ENCODE measurements at places on chromosomes 13 and 19. TPM values are rescaled to one million over a fixed set of nuclear protein-coding genes. Genes with fewer than 3 reads are reported as not detected.

DNA sequence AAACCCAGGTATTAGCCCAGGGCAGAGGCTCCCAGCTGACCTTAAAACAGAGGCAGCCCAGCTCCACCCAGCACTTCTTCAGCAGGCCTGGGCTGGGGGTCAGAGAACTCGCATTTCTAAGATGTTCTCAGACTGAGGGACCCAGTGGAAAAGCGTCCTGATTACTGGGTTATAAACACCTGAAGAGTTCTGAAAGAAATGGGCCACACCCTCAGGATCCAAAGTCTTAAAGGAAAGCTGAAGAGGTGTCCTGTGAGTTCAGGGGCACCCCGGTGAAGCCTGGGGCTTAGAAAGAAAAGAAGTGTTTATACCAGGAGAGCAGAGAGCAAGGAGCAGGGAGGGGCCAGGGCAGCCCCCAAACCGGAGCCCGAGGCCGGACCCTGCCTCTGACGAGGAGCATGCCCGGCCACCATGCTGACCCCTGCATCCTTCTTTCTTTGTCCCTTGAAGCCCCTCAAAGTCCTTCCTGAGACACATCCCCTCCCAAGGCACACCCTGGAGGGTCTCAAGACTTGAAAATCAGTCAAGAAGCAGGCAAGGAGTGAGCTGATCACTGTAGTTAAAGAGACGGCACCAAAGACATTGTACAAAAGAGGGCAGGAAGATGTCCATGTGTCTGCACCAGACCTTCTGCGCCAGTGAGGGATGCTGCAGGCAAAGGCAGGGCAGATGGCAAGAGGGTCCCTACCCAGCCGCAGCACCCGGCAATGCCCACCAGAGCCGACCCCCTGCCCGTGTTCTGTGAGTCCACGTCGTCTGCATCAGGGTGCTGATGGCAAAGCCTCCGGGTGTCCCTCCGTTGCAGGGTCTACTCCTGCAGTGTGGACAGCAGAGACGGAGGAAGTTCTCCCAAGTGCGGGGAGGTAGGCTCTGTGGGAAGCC is 10.6 kb upstream of the RAB20 start:
- peaks cover 15% of the 10 kb centered on the region for H3K4me1 ChIP-seq
- H3K27ac ChIP-seq = no peak overlapping the region
- no peak overlapping the region for H3K4me3 ChIP-seq

DNA sequence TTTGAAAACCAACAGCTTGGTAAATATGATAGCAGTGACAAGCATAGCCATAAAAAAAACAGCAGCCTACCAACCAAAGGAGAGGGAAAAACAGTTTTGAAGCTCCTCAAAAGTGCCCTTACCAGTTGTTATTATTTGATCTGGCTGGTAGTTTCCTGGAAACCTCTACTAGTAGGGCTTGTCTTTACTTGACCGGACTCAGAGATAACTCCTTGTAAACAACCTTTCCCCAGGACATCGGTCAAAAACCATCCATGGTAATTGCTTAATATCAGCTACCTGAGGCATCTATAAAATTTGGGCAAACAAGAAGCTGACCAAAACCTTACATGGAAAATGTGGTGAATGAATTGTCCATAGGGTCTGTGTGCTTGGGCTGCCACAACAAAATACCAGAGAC is 210.9 kb downstream of the FGF14 start:
- H3K4me1 ChIP-seq = peaks cover 10% of the 10 kb centered on the region
- H3K27me3 ChIP-seq = no peaks in the 10 kb centered on the region
- no peak overlapping the region for H3K4me3 ChIP-seq
- no peak for DNase-seq

GRCh38 chr13:24166561-24166960 is 6.0 kb downstream of the SPATA13 start:
- DNase-seq = no peak
- no peak overlapping the region for H3K4me3 ChIP-seq
- H3K4me1 ChIP-seq = peaks cover 53% of the 10 kb centered on the region
- peaks cover 20% of the 10 kb centered on the region for H3K36me3 ChIP-seq

- no peaks in the 10 kb centered on the region for H3K36me3 ChIP-seq
- no peak overlapping the region for H3K4me3 ChIP-seq
- H3K27ac ChIP-seq = no peak overlapping the region
- DNase-seq = no peak
Measured at GRCh38 chr13:78820541-78820940, 161.6 kb upstream of the OBI1 start.

- H3K36me3 ChIP-seq = no peaks in the 10 kb centered on the region
- no peak overlapping the region for H3K4me3 ChIP-seq
- H3K27ac ChIP-seq = no peak overlapping the region
Measured at GRCh38 chr19:1789261-1790041, 22.6 kb downstream of the ATP8B3 start.

DNA sequence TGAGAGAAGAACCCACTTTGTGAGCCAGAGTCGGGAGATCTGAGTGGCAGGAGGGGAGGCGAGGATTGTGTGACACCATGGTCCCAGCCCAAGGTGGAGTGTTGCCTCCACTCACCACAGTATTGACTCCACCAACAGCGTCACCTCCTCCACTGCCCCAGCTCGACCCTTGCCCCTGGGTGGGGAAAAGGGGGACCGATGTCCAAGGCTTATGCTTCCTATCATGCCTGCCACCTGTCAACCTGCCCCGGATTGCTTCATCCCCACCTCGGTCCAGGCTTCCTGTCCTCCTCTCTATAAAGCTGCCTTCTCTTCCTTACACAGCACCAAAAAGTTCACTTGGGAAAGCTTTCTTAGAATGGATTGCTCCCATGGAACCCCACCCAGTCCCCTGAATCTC is 7.4 kb downstream of the DMKN start:
- H3K36me3 ChIP-seq = no peaks in the 10 kb centered on the region
- H3K27ac ChIP-seq = no peak overlapping the region
- H3K4me3 ChIP-seq = no peak overlapping the region
- H3K4me1 ChIP-seq = peaks cover 16% of the 10 kb centered on the region
- DNase-seq = no peak

- H3K36me3 ChIP-seq = no peaks in the 10 kb centered on the region
- no peak overlapping the region for H3K4me3 ChIP-seq
- no peak overlapping the region for H3K27ac ChIP-seq
- no peak for DNase-seq
- peaks cover 4% of the 10 kb centered on the region for H3K27me3 ChIP-seq
Measured at GRCh38 chr19:2636141-2636896, 66.2 kb downstream of the GNG7 start.

DNA sequence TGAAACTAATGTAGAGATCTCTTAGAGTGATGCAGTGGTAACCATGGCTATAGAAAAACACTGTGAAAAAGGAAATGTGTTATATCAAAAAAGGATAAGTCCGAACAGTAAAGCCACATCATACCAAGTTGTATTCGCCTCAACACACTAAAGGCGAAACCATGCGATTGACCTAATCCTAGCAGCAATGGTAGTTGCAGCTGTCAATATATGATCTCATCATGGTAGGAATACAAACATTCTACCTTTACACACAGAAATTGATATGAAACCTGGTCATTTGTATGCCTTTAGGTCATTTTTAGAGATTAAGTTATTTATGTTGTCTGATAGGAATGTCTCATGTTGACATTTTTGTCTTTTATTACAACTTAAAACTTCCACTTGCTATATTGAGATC is 271.9 kb downstream of the SLITRK6 start:
- H3K4me1 ChIP-seq = no peaks in the 10 kb centered on the region
- H3K36me3 ChIP-seq = no peaks in the 10 kb centered on the region
- no peaks in the 10 kb centered on the region for H3K27me3 ChIP-seq
- DNase-seq = no peak

- H3K27ac ChIP-seq = no peak overlapping the region
- no peaks in the 10 kb centered on the region for H3K36me3 ChIP-seq
- H3K27me3 ChIP-seq = no peaks in the 10 kb centered on the region
- no peak overlapping the region for H3K4me3 ChIP-seq
Measured at GRCh38 chr19:4807188-4807587, 15.7 kb downstream of the FEM1A start.

TIMM13 gene
- total RNA-seq = 80.2 TPM

DNA sequence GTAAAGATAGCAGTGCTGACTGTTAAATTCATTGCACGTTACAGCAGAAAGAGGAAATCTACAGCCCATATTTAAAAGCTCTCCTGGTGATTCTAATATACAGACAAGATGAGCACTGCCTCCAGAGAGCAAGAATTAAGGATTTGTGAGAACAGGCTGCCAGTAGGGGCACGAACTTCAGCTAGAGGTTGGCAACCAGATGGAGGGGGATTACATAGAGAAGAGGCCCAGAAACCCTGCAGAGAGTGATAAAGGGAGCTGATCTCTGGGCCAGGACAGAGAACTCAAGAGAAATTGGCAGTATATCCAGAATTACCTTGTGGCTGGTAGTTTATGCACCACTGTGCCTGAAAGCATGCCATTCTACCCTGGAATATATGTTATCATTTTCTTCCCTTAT is 144.8 kb downstream of the UFM1 start:
- H3K36me3 ChIP-seq = no peaks in the 10 kb centered on the region
- DNase-seq = no peak
- H3K4me3 ChIP-seq = no peak overlapping the region
- no peaks in the 10 kb centered on the region for H3K27me3 ChIP-seq
- no peak overlapping the region for H3K27ac ChIP-seq

EFNA2 gene
- total RNA-seq = not detected

RNASEH2A gene
- 64.0 TPM for total RNA-seq

DNA sequence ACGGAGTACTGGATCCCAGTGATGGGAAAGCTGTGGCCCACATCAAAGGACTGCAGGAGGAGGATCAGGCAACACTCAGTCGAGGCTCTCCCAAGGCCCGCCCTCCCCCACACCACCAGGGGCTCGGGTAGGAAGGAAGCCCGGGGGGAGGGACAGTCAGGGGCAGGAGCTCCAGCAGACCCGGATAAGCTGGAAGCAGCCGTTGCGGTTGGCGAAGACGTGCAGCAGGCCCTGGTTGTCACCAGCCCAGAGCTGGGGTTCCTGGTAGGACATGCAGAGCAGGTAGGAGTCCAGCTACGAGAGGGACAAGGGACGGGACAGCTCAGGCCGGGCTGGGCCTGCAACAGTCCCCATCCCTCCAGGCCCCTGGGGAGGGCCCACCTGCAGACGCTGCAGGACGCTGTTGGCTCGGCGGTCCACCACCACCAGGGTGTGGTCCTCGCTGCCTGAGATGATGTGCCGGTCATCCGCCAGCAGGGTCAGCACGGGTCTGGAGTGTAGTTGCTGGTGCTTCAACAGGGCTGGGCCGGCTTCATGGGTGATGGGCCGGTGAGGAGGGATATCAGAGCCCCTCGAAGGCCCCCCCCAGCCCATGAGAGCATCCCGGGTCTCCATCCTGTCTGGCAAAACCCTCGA is 1.9 kb downstream of the GNG14 start:
- H3K27ac ChIP-seq = no peak overlapping the region
- H3K4me1 ChIP-seq = peaks cover 6% of the 10 kb centered on the region
- H3K4me3 ChIP-seq = no peak overlapping the region
- no peak for DNase-seq

- H3K4me1 ChIP-seq = peaks cover 88% of the 10 kb centered on the region
- no peak for DNase-seq
- H3K27ac ChIP-seq = peak overlapping the region; percentile 96
- H3K36me3 ChIP-seq = peaks cover 44% of the 10 kb centered on the region
- H3K4me3 ChIP-seq = no peak overlapping the region
Measured at GRCh38 chr13:24273926-24274325, 35.5 kb upstream of the C1QTNF9 start.

GRCh38 chr13:110015253-110015652 is 228.9 kb upstream of the IRS2 start:
- DNase-seq = no peak
- H3K36me3 ChIP-seq = no peaks in the 10 kb centered on the region
- no peak overlapping the region for H3K27ac ChIP-seq
- no peak overlapping the region for H3K4me3 ChIP-seq

DNA sequence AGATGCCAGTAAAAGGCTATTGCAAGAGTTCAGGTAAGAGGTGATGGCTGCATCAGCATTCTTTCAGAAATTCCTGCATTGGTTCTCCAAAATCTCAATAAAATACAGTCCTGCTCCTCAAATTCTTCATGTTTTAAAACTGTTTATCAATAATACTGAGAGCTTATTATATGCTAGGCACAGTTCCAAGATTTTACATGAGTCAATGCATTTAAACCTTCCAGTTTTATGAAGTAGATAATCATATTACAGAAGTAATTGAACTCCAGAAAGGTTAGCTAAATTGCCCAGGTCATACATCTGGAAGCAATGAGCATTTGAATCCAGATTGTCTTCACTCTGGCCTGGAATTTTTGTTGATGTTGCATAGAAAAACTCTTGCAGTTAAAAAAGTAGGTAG is 282.9 kb upstream of the SLITRK6 start:
- no peaks in the 10 kb centered on the region for H3K36me3 ChIP-seq
- H3K27ac ChIP-seq = no peak overlapping the region
- H3K4me3 ChIP-seq = no peak overlapping the region
- no peak for DNase-seq
- no peaks in the 10 kb centered on the region for H3K4me1 ChIP-seq

LMTK3 gene
- total RNA-seq = 3.7 TPM

DNA sequence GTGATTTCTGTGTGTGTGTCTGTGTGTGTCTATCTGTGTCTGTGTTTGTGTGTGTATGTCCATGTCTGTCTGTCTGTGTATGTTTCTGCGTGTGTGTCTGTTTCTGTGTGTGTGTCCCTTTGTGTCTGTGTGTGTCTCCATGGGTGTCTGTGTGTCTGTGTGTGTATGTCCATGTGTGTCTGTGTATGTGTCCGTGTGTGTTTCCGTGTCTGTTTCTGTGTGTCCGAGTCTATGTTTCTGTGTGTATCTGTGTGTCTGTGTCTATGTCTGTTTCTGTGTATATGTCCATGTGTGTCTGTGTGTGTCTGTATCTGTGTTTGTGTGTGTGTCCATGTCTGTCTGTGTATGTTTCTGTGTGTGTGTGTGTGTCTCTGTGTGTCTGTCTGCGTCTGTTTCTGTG is 276.3 kb upstream of the SOX1 start:
- no peaks in the 10 kb centered on the region for H3K36me3 ChIP-seq
- no peak overlapping the region for H3K4me3 ChIP-seq
- no peaks in the 10 kb centered on the region for H3K4me1 ChIP-seq
- H3K27me3 ChIP-seq = no peaks in the 10 kb centered on the region
- no peak for DNase-seq

- no peak overlapping the region for H3K27ac ChIP-seq
- H3K4me3 ChIP-seq = no peak overlapping the region
- no peaks in the 10 kb centered on the region for H3K36me3 ChIP-seq
- DNase-seq = no peak
Measured at GRCh38 chr13:80012251-80012650, 328.7 kb downstream of the SPRY2 start.

GRCh38 chr13:94646904-94647303 is 45.2 kb downstream of the GPR180 start:
- H3K36me3 ChIP-seq = no peaks in the 10 kb centered on the region
- H3K4me1 ChIP-seq = no peaks in the 10 kb centered on the region
- H3K27ac ChIP-seq = no peak overlapping the region
- no peak overlapping the region for H3K4me3 ChIP-seq

CYP4F22 gene
- total RNA-seq = 5.8 TPM

LYPD5 gene
- 0.70 TPM for total RNA-seq

- H3K36me3 ChIP-seq = no peaks in the 10 kb centered on the region
- H3K4me3 ChIP-seq = no peak overlapping the region
- no peak overlapping the region for H3K27ac ChIP-seq
- no peaks in the 10 kb centered on the region for H3K27me3 ChIP-seq
- H3K4me1 ChIP-seq = peaks cover 13% of the 10 kb centered on the region
Measured at GRCh38 chr19:35127871-35128270, 7.0 kb downstream of the LGI4 start.

GRCh38 chr13:113187883-113188665 is 20.4 kb downstream of the PCID2 start:
- no peaks in the 10 kb centered on the region for H3K27me3 ChIP-seq
- H3K4me3 ChIP-seq = no peak overlapping the region
- H3K27ac ChIP-seq = no peak overlapping the region
- peaks cover 59% of the 10 kb centered on the region for H3K36me3 ChIP-seq
- H3K4me1 ChIP-seq = peaks cover 46% of the 10 kb centered on the region

GRCh38 chr13:23724196-23724970 is 154.2 kb downstream of the TNFRSF19 start:
- peaks cover 2% of the 10 kb centered on the region for H3K36me3 ChIP-seq
- H3K4me1 ChIP-seq = no peaks in the 10 kb centered on the region
- no peak overlapping the region for H3K27ac ChIP-seq
- DNase-seq = no peak
- no peak overlapping the region for H3K4me3 ChIP-seq
- no peaks in the 10 kb centered on the region for H3K27me3 ChIP-seq

Data from activated CD8-positive, alpha-beta T cell treated with anti-CD3 and anti-CD28 coated beads, Interleukin-2, amount 10 ng/mL, durations not matched to agents 7 days and 5 days (primary cell).